ENCODE measurements at places on chromosomes 5 and 9.

DNA sequence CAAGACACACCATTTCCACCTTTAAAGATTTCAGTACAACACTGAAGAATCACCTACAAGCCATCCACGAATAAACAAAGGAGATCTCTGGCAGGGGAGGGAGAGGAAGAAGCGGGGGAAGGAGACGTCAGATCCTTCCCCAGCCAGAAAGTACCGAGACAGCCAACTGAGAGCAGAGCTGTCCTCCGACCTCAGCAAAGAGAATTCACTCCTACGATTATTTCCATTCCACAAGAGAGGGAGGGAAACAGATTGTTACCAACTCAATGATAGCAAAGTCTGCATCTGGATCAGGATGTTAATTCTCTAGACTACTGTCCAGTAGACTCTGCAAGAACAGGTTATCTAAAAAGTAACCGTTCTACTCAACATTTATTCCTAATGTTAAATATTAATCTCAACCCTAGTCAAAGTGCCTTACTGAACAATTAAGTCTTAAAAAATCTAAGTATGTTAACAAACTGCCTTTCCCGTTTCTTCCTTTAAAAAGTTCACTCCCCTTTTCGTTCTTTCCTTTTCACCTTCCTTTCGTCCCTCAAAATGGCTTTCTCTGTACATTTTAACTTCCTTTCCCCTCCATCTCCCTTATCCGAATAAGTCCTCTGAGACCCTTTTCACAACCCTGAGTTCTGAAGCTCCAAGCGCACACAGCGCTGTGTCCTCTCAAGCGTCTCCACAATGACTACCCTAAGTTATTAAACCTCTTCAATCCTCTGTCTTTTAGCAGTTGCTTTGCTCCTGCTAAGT, 1.4 kb downstream of the CHD1 start:
- peak; percentile 56 for DNase-seq

- DNase-seq = peak; percentile 74
These were observed 99.6 kb downstream of the BASP1 start for GRCh38 chr5:17316970-17317459.

GRCh38 chr5:68053202-68053601, 162.4 kb upstream of the PIK3R1 start:
- no peak for DNase-seq

- DNase-seq = no peak
These were observed 78.6 kb upstream of the SLC28A3 start for GRCh38 chr9:84419031-84419602.

DNA sequence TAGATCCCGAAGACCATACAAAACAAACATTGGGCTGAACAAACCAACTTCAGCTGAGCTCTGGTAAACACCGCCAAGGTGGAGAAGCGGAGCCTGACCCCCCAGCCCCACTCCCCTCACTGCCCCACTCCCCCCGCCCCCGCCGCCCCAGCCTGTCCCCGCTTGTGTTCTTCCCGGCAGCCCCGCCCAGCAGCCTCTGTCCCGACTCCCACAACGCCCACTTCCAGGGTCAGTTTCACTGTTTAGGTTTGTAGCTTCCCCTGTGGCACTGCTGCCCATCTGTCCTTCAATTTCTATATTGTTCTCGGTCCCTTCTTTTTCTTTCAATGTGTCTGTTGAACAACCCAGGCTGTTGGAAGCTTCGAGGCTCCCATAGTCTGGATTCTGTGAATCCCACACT, 112.0 kb upstream of the CACNA1B start:
- DNase-seq = no peak

DNA sequence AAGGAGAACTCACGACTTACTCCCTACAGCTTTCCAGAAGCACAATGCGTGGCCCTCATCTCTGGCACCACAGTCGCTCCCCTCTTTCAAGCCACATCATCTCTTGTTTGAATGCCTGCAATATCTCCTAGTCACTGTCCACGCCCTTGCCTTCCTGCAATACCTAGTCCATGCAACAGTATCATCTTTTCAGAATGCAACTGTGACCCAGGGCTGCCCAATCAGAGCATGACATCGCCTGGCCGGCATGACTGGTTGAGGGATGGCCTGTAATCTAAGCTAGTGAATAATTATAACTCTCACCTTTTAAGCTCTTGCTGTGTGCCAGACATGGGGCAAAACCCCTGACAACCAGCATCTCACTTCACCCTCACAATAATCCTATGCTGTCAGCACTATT, 52.5 kb upstream of the CPEB4 start:
- no peak for DNase-seq

DNA sequence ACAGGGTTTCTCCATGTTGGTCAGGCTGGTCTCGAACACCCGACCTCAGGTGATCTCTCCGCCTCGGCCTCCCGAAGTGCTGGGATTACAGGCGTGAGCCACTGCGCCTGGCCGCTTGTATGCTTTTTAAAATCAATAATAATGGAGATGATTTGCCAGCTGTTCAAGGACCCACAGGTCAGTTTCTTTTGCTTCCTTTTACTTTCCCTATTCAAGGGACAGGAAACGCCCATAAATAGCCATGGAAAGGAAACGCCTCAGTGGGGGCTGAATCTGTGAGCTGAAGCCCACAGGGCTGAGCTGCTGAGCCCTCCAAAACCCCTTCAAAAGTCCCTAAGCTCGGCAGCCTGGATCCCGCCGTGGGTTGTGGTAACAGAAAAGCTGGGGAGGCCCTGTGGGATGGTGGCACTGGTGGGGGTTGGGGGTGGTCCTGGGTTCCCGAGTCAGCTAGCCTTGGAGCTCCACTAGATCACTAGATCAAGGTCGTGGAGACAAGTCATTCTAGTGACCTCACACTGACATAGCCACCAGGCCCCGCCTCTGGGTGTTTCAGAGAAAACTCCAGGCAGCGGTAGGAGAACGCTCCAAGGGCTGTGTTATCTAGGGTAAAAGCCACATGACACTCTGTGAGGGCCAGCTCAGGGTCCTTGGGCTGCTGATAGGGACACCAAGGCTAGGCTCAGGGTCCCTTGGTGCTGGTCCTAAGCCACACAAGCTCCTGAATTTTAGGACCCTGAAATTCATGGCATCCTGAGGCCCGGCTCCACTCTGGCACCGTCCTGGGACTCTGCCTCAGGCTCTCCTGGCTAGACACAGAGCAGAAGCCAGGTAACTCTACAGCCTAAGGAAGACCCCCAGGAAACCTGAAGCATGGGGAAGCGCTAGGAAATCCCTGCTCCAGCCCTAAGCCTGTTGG, 18.0 kb upstream of the DUSP1 start:
- DNase-seq = no peak

DNA sequence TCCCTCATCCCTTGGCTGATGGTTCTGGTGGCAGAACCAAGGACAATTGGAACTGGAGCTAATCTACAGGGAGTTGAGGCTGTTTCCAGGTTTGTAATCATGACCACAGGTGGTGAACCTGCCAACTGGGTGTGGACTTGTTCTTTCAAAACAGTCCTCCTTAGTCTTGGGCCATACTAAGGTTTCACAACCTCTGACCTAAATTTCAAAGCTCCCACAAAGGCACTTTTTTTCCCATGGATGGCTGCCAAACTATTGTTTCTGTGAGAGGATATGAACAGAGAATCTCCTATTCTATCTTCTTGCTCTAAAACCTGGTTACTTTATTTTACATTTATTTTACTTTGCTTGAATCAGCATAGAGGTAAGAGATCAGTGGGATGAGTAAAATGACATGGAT, 106.5 kb upstream of the IZUMO3 start:
- DNase-seq = no peak

DNA sequence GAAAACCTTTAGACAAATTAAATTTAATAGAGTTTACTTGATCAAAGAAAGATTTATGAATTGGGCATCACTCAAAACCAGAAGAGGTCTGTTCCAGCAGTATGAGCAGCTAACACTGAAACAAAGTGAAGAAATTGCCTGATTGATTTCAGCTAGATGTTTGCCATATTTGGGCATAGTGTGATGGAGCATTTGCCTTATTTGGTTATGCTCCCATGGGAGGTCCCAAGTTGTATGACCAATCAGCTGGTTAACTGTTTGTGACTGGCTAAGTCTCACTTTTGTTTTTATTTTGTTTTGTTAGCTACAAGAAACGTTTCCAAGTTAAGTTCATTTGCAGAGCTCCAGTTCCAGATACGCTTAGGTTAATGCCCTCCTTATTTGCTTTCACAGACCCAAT, 53.3 kb upstream of the LMNB1 start:
- DNase-seq = peak; percentile 4

GRCh38 chr5:132289097-132289496, 5.1 kb upstream of the SLC22A4 start:
- DNase-seq = peak; percentile 48

- no peak for DNase-seq
These were observed 17.8 kb downstream of the DMRT1 start for GRCh38 chr9:859251-859650.

- no peak for DNase-seq
These were observed 62.1 kb downstream of the PCSK1 start for GRCh38 chr5:96370976-96371375.

DNA sequence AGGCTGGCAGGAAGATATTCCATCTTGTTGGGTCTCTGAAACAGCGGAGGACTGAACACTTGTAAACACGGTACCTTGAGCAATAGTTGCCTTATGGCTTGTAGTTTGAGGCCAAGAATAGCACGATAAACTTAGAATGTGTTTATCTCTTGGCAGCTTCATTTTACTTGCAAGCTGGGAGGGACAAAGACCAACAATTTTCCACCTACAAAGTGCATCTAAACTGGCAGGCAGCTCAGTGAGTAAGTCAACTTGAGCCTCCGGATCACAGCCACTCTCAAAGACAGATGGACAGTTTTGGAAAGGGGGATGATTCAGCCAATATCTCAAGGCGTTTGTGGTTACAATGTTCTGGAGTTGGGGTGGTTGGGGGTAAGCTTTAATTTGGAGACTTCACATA, 652.6 kb downstream of the CETN3 start:
- DNase-seq = no peak

DNA sequence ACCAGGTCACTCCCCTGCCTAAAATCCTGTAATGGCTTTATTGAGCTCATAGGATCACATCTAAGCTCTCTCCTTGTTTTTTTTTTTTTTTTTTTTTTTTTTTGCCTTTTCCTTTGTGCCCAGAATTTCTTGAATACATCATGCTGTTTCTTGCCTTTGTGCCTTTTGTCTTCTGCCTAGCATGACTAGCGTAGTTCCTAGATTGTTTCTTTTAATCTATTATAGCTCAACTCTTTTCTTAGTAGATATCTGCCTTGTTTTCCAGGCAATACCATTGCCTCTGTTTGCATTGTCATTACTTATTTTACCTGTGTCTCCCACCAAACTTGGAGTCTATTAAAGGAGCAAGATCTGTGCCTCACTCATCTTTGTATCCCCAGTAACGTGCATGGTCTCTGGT, 106.1 kb upstream of the C9orf72 start:
- DNase-seq = no peak

DNA sequence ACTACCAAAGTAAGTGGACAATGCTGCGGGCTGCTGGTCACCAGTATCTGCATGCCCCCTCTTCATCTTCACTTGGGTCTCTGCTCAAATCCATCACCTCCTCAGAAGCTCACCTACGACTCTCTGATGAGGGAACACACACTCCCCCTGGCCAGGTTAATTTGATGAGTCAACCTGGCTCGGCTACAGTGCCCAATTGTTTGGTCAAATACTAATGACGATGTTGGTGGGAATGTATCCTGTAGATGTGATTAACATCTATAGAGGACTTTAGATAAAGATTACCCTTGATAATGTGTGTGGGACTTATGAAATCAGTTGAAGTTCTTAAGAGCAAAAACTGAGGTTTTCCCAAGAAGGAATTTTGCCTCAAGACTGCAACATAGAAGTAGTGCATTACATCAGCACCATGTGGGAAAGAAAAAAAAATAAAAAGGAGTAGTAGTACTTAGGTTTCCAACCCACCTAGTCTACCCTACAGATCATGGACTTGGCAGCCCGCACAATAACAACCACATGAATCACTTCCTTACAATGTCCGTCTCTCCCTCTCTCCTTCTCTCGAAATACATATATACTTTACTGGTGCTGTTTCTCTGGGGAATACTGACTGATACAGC, 467.3 kb downstream of the DNAH5 start:
- DNase-seq = peak; percentile 27

DNA sequence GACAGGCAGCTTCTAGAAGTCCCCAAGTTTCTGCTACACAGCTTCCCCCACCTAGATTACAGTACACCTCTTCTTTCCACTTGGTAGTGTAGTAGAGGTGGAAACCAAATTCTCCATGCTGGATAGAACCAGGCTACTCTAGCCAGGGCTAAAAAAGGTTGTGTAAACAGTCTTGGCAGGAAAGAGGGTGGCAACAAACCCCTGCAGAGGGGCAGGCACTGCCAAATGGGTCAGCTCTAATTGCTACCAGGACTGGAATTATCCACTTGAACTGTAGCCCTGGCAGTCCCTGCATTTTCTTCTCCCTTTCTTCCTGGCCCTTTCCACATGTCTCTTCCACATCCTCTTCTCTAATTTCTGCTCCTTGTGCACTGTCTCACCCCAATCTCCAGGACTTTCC, 24.8 kb downstream of the RANBP3L start:
- peak; percentile 35 for DNase-seq

- peak; percentile 67 for DNase-seq
These were observed 193.3 kb downstream of the NTRK2 start for GRCh38 chr9:84862810-84863287.

GRCh38 chr5:146716636-146717035, 161.9 kb downstream of the PPP2R2B start:
- DNase-seq = no peak

- no peak for DNase-seq
These were observed 189.8 kb downstream of the FGF10 start for GRCh38 chr5:44199408-44199807.

GRCh38 chr9:101427957-101428655, 7.5 kb downstream of the ALDOB start:
- DNase-seq = no peak

- DNase-seq = no peak
These were observed 57.7 kb downstream of the ENC1 start for GRCh38 chr5:74582853-74583252.

DNA sequence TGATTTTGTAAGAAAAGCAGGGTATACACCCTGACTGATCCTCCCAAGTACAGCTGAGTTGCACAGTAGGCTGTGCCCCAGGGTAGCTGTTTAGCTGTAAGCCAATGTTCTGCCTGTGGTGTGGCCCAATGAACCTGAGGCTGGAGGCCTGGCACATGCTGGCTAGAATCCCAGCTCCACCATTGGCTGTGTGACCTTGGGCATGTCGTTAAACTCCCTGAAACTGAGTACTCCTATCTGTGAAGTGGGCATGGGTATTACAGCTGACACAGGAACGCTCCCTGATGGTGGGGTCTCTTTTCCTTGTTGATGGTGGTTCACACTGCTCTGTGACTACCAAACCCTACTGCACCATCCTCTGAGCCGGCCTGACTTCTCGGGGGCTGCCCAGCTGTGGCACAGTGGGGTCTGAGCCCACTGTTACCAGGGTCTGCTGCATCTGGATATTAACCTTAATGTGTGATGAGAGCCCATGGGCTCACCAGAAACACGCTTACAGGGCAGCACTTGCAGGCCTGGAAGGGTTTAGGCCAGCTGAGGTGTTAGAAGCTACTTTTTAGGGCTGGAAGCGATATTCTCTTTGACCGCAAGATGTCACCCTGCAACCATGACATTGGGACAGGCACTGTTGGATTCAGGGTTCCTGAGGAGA, 7.0 kb upstream of the GADD45G start:
- DNase-seq = peak; percentile 49

- DNase-seq = no peak
These were observed 19.6 kb downstream of the UGCG start for GRCh38 chr9:111916234-111916645.

Data from AG10803 (cell line).